ENCODE measurements at places on chromosomes 4 and X.
A peak's percentile ranks its signal among the peaks of the same experiment; 100 is the strongest.

DNA sequence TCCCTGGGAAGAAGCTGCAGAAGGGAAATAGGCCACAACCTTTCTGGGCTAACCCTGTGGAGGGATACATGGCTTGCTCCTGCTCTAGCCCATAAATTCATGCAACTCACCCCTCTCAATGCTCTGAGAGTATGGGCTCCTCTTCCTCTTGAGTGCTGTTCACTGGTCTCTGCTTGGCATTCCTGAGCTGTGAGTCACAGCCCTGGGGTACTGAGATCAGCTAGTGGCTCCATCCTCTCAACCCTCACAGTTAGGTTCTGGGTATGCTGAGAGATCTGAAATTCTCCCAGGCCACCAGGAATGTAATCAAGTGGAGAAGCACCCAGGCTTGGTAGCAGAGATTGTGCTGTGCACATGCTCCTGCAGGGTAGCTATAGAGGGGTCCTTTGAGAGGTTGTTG lies 60.6 kb upstream of the SPANXN2 start:
- peak; percentile 9 for DNase-seq

GRCh38 chr4:104351706-104352105 lies 143.0 kb downstream of the CXXC4 start:
- no peak for DNase-seq

DNA sequence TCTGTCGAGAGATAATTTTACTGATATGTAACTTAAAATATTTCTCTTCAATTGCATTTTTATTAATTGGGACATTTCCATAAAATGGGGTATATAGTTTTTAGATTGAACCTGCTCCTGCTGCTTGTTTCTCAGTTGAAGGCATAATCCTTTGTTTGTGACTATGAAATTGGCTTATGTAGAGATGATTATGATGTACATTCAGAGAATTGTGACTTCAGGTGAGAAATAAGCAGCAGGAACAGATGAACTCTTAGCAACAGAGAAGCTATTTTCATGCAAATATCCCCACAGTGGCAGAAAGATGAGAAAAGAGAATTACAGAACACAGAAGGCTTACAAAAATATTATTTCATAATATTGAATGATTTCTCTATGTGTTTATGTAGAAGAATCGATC lies 1499.5 kb upstream of the ADGRL3 start:
- DNase-seq = no peak

DNA sequence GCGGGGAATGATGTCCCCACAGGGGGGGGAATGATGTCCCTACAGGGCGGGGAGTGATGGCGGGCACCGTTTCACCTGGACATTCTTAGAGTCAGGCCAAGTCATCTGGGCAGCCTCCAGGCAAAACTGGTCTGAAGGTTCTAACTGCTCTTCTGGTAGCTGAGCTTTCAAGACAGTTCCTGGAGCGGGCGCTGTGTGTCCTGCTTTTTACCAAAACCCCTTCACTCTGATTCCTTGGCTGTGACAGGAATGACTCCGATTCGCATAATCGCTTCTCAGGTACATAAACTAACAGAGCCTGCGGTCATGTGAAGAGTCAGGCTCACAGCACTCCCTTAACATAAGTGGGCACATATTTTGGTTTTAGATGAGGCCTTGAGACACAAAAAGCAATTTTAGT lies 836.0 kb downstream of the TRIML1 start:
- no peak for DNase-seq

- DNase-seq = no peak
Measured at GRCh38 chr4:82811838-82812341, 13.3 kb upstream of the SCD5 start.

DNA sequence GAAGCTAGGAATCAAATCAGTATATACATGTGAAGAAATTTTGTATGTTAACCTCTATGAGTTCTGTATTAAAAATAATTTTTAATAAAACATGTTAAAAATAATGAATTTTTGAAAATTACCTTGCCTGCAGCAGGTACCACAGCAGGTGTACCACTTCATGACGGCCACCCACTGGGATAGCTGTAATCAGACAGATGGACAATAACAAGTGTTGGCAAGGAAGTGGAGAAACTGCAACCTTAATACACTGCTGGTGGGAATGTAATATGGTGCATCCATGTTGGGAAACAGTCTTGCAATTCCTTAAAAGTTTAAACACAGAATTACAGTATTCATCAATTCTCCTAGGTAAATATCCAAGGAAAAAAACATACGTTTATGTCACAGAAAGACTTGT lies 209.5 kb downstream of the RELL1 start:
- no peak for DNase-seq

DNA sequence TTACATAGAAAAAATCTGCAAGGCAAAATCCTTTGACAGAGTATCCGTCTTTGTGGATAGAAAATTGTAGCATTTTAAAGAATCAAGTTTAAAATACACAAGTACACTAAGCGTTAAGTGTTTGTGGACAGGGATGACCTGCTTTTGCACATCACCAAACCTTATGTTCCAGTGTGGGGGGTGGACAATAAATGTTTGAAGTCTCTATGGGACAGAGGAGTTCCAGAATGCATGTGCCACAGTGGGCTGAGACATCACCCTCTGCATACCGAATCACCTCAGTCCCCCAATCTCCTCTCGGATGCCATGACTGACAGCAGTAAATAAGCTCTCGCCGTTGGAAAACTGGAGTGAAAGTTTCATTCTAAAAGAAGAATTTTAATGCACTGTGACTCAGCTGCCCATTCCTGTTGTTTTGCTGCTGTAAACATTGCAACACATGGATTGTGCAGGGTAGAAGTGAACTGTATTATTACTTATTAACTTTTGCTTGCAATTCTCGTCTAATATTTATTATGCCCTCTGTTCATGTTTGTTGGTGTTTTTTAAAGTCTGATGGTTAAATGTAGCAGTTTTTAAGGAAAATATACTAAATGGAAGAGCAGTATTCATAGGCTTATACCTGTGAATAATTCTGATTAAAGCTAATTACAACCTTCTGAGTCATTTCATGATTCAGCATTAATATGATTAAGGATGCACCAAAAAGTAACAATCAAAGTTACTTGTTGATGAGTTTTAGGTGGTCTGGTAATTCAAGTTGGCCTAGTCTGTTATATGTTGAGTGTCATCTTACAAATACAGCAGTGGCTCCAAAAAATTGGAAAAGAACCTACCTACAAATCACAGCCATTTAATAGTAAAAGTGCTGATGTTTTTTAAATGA lies 24.0 kb downstream of the CDKN2AIP start:
- DNase-seq = no peak

DNA sequence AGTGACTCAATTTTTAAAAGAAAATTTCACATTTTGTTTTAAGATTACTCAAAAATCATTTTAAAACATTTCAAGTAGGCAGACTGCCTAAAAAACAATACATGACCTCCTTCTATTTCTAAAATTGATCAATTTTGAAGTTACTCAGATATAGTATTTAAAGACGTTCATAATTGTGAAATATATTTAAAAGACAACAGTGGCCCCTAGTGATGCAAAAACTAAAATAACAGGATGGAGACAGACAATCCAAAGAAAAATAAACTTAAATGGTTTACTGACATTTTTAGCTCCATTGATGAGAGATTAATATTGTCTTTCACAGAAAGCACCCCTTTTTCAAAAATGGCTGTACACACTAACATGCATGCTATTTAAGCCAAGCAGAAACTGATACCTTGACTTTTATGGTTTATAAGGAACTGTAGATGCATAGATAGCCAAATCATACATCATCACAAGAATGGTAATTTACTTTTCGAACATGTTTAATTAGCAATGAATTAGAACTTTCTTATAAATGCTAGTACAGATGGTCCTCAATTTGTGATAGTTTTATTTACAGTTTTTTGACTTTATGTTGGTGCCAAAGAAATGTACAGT lies 69.8 kb upstream of the FAT4 start:
- DNase-seq = no peak

DNA sequence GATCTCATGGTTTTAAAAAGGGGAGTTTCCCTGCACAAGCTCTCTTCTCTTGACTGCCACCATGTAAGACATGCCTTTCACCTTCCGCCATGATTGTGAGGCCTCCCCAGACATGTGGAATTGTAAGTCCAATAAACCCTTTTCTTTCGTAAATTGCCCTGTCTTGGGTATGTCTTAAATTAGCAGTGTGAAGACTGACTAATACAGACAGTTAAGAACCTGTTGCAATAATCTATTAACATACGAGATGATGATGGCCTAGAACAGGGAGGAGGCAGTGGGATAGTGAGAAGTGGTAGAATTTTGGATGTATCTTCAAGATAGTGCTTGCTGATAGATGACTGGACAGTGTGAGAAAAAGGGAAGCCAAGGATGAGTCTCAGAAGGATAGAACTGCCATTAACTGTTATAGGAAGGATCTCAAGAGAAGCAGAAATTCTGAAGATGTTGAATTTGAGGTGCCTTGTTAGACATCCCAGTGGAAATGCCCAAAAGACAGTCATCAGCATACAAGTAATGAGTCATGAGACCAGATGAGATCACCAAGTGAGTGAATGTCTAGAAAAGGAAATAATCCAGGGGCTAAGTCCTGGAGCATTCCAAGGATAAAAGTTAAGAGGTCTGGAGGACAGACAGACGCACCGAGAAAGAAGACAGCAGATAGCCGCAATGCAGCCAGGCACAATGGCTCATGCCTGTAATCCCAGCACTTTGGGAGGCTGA lies 38.8 kb upstream of the UGDH start:
- peak; percentile 80 for DNase-seq

DNA sequence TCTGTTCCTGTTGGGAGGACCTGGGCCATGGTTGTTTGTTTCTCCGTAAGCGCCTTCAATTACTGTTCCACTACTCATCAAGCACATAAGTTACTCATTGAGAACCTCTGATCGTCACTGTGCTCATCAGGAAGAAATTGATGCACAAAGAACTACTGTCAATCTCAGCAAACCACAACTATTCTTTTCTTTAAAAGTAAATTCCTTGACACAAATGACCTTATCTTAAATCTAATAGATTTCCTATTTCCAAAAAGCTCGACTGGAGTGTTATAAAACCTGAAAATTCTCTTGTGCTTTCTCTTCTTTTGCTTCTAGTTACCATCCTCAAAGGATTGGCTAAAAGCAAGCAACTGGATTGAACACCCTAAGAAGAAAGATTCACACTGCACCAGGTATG lies at the start of gene MUC7:
TSS of gene MUC7 (plus strand) at position 301 of the 400 bp plus-strand sequence. CDS start 1,825 bp downstream, outside the sequence.
- DNase-seq = no peak

- DNase-seq = no peak
Measured at GRCh38 chr4:2785613-2786012, 7.3 kb upstream of the SH3BP2 start.

- no peak for DNase-seq
Measured at GRCh38 chr4:86448871-86449270, 89.0 kb upstream of the MAPK10 start.

GRCh38 chrX:38505583-38505982 lies 55.8 kb upstream of the TSPAN7 start:
- DNase-seq = no peak
